ENCODE measurements at places on chromosomes 1 and 21. TPM values are rescaled to one million over a fixed set of nuclear protein-coding genes. Genes with fewer than 3 reads are reported as not detected.
A peak's percentile ranks its signal among the peaks of the same experiment; 100 is the strongest.

The MPL gene
- total RNA-seq = 0.73 TPM

DNA sequence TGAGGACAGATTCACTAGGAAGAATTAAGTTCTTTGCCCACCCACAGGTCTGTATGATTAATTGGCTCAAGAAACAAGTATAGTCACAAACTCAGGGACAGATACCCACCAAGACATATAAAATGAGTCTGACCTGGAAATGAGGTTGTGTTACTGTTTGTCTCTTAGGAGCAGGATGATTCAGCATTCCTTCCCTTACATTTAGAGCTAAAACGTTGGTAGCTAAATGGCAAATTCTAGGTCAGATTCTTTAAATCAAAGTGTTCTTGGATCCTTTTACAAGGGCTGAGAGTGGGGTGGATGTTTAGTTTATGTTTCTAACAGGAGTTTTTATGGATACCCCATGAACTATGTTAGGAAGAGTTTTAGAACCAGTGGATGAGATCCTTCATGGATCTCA is 4.7 kb downstream of the RIMKLA start:
- DNase-seq = no peak

- DNase-seq = no peak
Observed at GRCh38 chr1:50700621-50701020, 259.4 kb downstream of the FAF1 start.

DNA sequence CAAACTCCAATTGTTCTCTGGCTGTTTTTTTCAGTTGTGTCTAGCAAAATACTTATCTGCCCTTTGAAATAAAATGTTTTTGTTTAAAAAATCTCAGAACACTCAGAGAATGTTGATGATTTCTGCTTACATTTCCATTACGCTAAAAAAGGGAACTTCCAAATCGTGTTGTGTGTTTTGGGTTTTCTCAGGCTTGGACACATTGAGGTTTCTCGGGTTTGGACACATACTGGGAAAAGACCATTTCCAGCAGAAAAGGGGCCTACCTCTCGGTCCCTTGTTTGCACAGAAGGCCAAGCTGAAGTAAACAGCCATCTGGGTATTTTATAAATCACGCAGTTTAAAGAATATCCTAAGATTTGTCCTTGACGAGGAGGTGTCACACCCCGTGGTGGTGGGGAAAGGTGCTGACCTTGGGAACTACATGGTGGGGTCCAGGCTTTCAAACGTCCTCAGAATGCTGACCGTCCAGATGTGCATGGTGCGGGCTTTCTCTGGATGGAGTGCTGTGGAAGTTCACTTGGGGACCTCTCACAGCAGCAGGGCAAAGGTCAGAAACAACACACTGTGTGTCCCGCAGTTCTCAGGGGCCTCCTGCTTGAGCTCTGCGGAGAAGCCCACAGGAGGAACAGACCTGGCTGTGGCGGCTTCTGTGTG is 67.8 kb downstream of the SLC37A1 start:
- DNase-seq = no peak

The LIPI gene
- not detected for total RNA-seq

DNA sequence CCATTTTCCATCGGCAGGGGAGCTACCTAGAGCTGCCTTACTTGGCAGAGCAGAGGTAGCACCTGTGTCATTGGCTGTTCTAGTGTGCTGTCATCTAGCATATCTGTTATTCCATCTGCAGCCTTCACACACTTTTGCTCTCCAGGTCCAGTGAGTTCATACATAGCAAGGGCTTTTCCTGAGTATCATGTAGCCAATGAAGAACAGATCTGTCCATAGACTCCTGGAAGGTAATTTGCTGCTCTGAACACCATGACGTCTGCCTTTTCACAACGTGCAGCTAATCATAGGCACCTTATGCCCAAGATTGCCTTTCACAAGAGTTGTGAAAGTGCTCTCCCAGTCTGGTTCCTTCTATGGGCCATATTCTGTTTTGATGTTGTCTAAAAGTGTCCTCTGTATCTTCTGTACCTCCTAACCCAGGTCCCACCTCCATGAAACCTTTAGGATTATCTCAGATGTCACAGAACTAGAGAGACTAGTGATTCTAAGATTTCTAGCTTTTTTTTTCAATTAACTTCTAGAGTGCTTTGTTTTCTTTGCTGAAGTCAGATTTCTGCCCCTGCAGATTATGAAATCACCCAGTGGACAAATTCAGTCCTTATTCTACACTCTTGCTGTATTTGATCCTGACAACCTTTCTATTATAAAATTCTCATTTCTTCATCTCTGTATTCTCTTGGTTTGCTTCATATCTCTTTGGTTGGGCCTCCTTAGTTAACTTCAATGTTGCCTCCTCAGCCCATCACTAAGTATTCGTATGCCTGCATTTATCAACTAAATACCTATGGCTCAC is 134.8 kb downstream of the PBX1 start:
- DNase-seq = no peak

- DNase-seq = no peak
Observed at GRCh38 chr1:20432341-20432740, 53.7 kb downstream of the CAMK2N1 start.

GRCh38 chr21:42859891-42860230 is 19.5 kb downstream of the WDR4 start:
- no peak for DNase-seq

DNA sequence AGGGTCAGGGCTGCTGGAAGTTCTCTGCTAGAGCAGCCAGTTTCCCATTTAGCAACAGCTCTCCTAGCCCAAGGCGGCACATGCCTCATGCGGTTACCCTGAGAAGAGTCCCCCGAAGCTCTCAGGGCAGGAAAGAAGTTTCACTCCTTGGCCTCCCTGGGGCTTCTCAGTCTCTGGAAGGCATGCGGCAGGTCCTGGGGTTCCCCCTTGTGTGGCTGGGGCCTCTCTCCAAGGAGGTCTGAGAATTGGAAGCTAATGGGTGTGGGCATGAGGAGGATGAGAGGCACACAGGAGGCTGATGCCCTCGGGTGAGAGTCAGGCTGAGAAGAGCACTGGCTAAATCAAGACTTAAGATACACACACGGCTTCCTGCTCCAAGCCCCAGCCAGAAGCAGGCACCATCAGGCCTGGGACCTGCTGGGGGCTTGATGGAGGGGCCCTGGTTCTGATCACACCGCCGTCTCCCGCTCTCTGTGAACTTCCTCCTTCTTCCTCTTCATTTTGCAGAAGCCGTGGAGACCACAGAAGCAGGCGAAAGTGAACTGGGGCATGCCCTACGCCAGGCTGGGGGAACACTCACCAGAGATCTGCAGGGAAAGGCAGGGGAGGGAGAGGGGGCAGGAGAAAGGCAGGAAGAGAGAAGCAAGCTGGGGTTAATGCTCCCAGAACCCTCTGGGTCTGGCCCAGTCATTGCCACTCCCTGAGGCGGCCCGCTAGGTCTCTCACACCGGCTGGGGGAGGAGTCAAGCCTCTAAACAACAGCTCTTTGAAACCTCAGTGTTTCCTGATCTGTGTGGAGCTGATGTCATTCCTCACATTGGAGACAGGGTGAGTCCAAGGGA is 15.1 kb downstream of the BLACAT1 start:
- peak; percentile 62 for DNase-seq

DNA sequence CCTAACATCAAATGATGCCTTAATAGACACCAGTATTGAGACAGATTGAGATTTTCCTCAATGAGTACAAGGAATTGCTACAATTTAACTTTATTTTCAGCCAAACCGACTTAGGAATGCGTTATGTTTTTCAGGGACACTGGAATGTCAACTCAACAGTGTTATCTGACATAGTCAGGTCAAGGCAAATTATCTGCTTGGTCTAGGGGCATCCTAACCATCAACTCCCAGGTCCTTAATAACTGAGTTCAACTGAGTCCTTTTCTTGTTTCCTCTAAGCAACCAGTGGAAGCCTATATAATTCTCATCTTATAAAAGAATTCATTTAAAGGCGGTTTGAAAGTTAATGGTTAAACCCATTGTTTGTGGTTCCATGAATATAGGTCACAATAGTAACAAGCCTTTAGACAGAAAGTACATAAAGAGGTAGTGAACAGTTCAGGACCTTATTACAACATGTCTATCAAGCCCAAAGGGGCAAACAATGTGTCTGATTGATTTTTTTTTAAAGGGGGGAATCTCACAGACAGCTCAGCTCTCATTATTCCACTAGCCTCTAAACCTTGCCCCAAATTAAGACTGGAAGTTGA is 32.3 kb upstream of the NR5A2 start:
- DNase-seq = no peak

DNA sequence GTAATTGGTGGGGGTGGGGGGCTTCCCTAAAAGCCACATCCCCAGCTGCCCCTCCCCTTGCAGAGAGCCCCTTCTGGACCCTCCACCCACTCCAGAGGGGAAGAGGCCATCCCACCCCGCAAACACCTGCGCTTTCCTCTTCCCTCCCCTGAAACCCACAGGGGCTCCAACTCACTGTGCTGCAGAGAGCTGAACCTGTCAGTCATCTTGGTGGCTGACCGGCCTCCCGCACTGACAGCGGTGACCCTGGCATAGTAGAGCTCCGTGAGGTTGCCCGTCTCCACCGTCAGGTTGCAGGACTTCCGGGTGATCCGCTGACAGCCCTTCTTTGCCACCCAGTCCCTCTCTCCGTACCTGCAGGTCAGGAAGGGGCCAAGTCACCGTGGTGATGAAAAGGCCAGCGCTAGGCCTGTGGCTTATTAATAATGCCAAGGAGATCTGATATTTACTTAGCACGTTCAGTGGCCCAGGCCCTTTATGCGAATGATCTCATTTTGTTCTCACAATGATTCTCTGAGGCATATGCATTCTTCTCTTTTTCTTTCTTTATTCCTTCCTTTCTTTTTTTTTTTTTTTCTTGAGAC is 5.9 kb downstream of the IL22RA1 start:
- no peak for DNase-seq

- no peak for DNase-seq
Observed at GRCh38 chr1:31041529-31041928, 24.0 kb downstream of the PUM1 start.

GRCh38 chr1:157868654-157869053 is 27.0 kb upstream of the CD5L start:
- DNase-seq = no peak

The MARK1 gene
- 17.3 TPM for total RNA-seq

- no peak for DNase-seq
Observed at GRCh38 chr1:55067914-55068313, 28.6 kb downstream of the PCSK9 start.

GRCh38 chr21:32335601-32336575 is 37.2 kb downstream of the MRAP start:
- DNase-seq = no peak

The C1orf167 gene
- 5.0 TPM for total RNA-seq

DNA sequence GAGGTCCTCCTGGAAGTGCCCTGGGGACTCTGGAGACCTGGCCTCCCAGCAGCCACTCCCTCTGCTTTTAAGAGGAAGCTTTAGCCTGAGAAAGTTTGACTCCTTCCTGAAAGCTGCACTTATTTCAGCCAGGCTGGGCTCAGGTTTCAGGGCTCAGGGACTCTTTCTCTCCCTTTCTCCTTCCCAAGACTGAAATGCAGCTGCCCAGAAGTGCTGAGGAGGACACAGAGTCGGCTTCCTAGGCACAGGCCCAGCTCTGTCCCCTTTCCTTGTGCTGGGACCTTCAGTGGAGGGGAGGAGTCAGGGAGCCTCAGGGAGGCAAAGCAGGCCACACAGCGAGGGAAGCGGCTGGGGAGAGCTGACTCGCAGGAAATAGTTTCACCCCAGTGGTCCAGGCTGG is 137.3 kb downstream of the NAV1 start:
- DNase-seq = no peak

GRCh38 chr1:56399795-56400194 is 179.6 kb downstream of the PLPP3 start:
- DNase-seq = no peak

The NECTIN4 gene
- total RNA-seq = not detected

The CLCA1 gene
- not detected for total RNA-seq

DNA sequence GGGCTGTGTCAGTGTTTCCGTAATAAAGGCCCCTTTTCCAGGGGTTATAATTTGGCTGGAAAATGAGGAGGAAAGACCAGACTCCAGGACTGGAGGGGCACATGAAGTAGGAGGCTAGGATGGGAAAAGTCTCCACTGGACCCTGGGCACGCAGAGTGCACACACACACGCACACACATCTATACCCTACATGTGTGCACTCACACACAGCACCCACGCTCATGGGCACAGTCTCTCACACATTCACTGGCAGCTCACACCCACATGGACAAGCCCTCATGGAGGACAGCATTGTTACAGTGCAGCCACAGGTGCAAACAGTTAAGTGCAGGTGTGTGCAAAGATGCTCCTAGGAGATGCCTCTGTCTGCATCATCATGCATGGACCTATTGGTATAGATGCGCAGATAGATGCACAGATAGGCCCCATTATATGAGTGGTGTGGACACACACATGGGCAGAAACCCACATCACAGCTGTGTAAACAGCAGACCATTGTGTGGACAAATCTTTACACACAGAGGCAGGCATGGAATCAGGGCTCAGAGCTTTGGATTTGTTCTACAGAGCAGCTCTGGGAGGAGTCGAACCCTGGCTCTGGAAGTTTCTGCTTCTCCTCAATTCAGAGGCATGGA is 9.1 kb upstream of the RUNX3 start:
- no peak for DNase-seq

The NTMT2 gene
- 5.3 TPM for total RNA-seq

DNA sequence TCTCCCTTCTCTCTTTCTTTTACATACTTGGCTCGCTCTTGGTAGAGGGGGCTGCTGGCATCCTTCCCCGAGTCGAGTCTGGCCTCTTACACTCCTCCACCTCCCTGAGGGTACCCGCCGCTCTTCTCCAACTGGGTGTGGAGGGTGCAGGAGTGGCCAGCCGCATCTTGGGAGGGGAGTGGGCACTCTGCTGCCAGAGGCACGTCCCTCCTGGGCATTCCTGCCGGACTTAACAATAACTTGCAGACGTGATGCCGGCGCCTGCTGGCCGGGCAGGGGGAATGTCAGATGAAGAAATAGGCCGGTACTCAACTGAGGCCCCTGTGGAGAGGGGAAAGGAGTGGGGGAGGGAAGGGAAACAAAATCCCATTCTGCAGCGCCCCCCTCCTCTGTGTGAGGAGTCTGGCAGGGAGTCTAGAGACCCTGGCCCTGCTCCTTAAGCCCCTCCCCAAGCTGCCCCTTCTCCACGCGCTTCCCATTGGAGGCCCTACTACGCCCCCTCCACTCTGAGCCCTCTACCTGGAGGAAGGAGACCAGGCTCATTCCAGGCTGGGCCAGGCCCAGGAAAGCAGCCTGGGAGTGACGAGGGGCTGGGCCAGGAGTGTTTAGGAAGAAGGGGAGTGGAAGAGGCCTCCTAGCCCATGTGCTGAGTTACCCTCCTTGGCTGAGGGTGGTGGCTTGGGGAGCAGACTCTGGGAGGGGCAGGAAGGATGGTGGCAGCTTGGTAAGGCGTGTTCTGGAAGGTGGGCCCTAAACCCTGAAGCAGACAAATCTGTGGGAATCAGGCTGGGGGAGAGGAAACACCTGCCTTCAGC is 1.8 kb downstream of the ATP2B4 start:
- peak; percentile 76 for DNase-seq

- DNase-seq = no peak
Observed at GRCh38 chr1:147738739-147739476, 21.5 kb downstream of the GJA5 start.

Measured in Right ventricle myocardium inferior (tissue), 1 donor.